ENCODE measurements at places on chromosomes 7 and 10. TPM values are rescaled to one million over a fixed set of nuclear protein-coding genes. Genes with fewer than 3 reads are reported as not detected.

Gene APBB1IP
- total RNA-seq, result not detected

Gene FASTK
- total RNA-seq, result 47.5 TPM

Gene TEX36
- total RNA-seq, result not detected

Gene DDC
- not detected for total RNA-seq

Gene VSTM4
- total RNA-seq, result 1.7 TPM

Gene OR13A1
- not detected for total RNA-seq

Gene PTER
- total RNA-seq, result 32.7 TPM

Gene DKK1
- 403 TPM for total RNA-seq

Gene THSD7A
- total RNA-seq, result not detected

Gene KCNIP2
- not detected for total RNA-seq

Gene OPALIN
- not detected for total RNA-seq

Gene RABGEF1
- 29.1 TPM for total RNA-seq

Gene PLEKHS1
- total RNA-seq, result not detected

Gene SCD
- total RNA-seq, result 56.3 TPM

Gene MOGAT3
- not detected for total RNA-seq

Gene AGAP5
- 1.1 TPM for total RNA-seq

Gene OPN4
- total RNA-seq, result not detected

Gene NACAD
- not detected for total RNA-seq

Gene EBLN1
- total RNA-seq, result not detected

Gene AGAP4
- 2.2 TPM for total RNA-seq

Gene GNGT1
- total RNA-seq, result not detected

Gene SFTPD
- not detected for total RNA-seq

Gene CNNM1
- 0.13 TPM for total RNA-seq

Gene MYPN
- 31.3 TPM for total RNA-seq

Gene EGFR
- 20.3 TPM for total RNA-seq

Gene COPG2
- total RNA-seq, result 40.1 TPM

Gene AGBL3
- total RNA-seq, result 0.40 TPM

Gene FAM237B
- not detected for total RNA-seq

Gene DGKB
- not detected for total RNA-seq

Gene TMEM184A
- total RNA-seq, result not detected

Gene GPR26
- total RNA-seq, result not detected

Gene FOXI2
- total RNA-seq, result not detected

Gene SMO
- total RNA-seq, result 9.0 TPM

Gene PAPOLB
- total RNA-seq, result 0.94 TPM

Gene RARRES2
- total RNA-seq, result not detected

Gene SEMA3D
- 1.2 TPM for total RNA-seq

Gene NUDT13
- not detected for total RNA-seq

Gene CTAGE4
- total RNA-seq, result 2.1 TPM

Gene AUTS2
- 2.2 TPM for total RNA-seq

Gene OR2A5
- not detected for total RNA-seq

Gene PON1
- not detected for total RNA-seq

Gene GJD4
- not detected for total RNA-seq

Gene GET4
- total RNA-seq, result 58.9 TPM

Gene MINDY4
- total RNA-seq, result 1.7 TPM

Gene MSMB
- not detected for total RNA-seq

Gene RSPH10B2
- total RNA-seq, result 0.20 TPM

Gene NRAP
- not detected for total RNA-seq

Gene ITGB8
- 9.3 TPM for total RNA-seq

Gene LRMDA
- total RNA-seq, result not detected
